Activated CD8-positive, alpha-beta memory T cell treated with anti-CD3 and anti-CD28 coated beads, Interleukin-2, amount 50 U/mL, for 48 hours (primary cell): ENCODE measurements at places on chromosomes 1 and 21.

- DNase-seq = no peak
These were observed 375.6 kb upstream of the PRMT6 start for GRCh38 chr1:106680776-106681344.

GRCh38 chr1:48236716-48237470 lies 14.4 kb downstream of the SLC5A9 start:
- DNase-seq = no peak

- no peak for DNase-seq
These were observed 237.3 kb downstream of the NRIP1 start for GRCh38 chr21:14827468-14827867.

DNA sequence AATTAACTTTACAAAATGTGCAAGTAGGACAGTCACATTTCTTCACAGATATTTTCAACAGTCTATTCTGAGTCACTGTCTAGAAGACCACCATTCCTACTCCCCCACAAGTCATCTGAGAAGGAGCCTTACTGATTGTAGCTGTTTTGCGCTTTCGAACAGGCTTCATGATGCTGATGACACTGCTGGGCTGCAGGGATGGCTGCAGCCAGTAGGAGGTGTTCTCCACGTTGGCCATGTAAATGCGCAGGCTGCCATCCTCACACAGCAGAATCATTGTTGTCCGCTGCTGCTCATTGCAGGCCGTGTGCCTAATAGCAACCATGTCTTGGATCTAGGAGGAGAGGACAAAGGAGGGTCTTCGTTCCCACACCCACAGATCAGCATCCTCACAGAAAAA lies 56.9 kb downstream of the UBR4 start:
- no peak for DNase-seq

DNA sequence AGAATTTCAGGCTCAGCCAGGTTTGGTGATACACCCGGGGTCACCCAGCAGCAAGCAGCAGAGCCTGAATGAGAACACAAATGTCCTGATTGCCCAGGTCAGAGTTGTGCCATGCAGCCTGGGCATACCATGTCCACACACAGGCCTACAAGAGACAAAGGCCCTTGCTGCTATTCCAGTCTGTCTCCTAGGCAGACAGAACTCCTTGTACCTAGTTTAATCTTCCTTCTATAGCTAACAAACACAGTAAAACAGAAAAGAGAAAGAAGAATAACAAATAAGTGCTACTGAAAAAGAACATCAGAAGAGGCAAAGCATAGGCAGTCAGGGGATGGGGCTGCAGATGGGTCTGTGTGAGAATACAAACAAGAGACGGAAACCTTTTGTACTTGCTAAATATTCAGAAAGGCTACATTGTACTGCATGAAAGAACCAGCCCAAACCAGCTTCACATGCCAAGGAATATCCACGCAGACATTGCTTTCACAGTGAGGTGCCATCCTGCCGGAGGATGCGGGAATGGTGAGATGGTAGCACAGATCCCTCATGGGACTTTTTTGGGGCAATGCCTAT lies 401.7 kb downstream of the OMA1 start:
- DNase-seq = no peak

GRCh38 chr1:226181996-226182714 lies 4.4 kb downstream of the ACBD3 start:
- no peak for DNase-seq

- DNase-seq = no peak
These were observed 40.6 kb downstream of the DRAM2 start for GRCh38 chr1:111099289-111099688.

DNA sequence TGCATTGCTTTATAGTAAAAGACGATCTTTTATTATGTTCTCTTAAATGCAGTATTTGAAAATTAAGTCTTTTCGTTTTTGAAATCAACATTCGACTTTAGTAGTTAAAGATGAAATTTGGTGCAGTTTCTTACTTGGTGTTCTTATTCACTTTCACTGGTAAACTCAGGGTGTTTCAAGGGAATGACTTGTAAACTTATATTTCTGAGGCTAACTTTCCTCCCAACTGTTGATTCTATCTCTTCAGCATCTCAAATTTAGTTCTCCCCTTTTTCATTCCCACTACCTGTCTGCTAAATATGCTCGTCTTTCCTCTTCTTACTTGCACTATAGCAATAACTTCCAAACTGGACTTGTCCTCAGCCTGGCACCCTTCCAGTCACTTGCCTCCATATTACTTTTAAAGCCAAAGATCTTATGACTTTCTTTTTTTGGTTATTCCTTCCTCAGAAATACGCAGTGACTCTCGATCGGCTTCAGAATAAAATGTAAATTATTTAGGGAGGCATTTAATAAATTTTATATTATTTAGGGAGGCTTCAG lies 988 bp downstream of the SLC35A3 start:
- no peak for DNase-seq

DNA sequence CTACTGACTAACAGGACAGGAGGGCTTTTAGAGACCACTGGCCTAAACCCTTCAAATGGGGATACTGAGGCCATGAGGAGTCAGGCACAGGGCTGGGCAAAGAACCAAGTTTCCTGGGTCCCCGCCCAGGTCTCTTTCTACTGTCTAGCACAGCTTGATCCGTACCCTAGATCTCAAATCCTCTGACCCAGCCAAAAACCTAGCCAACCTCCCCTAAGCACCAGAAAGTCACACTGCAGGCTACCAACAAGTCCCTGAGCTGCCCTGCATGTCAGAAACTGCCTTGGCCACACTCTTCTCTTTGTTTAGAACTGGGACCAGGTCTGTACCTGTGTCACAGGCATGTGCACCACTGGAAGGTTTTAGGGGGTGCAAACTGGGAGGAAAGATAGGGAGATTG lies 33.6 kb downstream of the AHDC1 start:
- DNase-seq = no peak
